ENCODE measurements at places on chromosomes 2 and 18. TPM values are rescaled to one million over a fixed set of nuclear protein-coding genes. Genes with fewer than 3 reads are reported as not detected.

Gene NOP58
- 111 TPM for polyA plus RNA-seq

Gene TGIF1
- 85.1 TPM for polyA plus RNA-seq

Gene SLC4A5
- 3.4 TPM for polyA plus RNA-seq

Gene PDE1A
- polyA plus RNA-seq = 22.5 TPM

Gene TRABD2A
- 0.30 TPM for polyA plus RNA-seq

Gene SLC16A14
- polyA plus RNA-seq = 6.9 TPM

Gene TBR1
- polyA plus RNA-seq = not detected

Gene SLC39A10
- polyA plus RNA-seq = 88.0 TPM

Gene EVA1A
- polyA plus RNA-seq = 16.3 TPM

Gene TOGARAM2
- polyA plus RNA-seq = 0.83 TPM

Gene CABLES1
- 23.2 TPM for polyA plus RNA-seq

Gene LYG1
- 3.0 TPM for polyA plus RNA-seq

Gene FAP
- polyA plus RNA-seq = 10.1 TPM

Gene LBX2
- polyA plus RNA-seq = 3.1 TPM

Gene ADAM23
- polyA plus RNA-seq = 5.1 TPM

Gene TNFRSF11A
- polyA plus RNA-seq = 2.8 TPM

Gene NT5C1B
- 0.71 TPM for polyA plus RNA-seq

Gene SLC25A52
- 0.23 TPM for polyA plus RNA-seq

Gene FBXO36
- 5.9 TPM for polyA plus RNA-seq

Gene C2orf66
- 0.84 TPM for polyA plus RNA-seq

Gene PCARE
- 0.46 TPM for polyA plus RNA-seq

Gene KCNE4
- 10.7 TPM for polyA plus RNA-seq

Gene KCNG2
- 0.39 TPM for polyA plus RNA-seq

Gene CCDC142
- 17.1 TPM for polyA plus RNA-seq

Gene CHN1
- 19.9 TPM for polyA plus RNA-seq

Gene G6PC2
- polyA plus RNA-seq = 0.09 TPM

Gene MARCHF4
- 0.05 TPM for polyA plus RNA-seq

Gene SPATA3
- not detected for polyA plus RNA-seq

Gene BIRC6
- polyA plus RNA-seq = 90.4 TPM

Gene CDH7
- 9.4 TPM for polyA plus RNA-seq

Measured in renal pelvis (tissue), 12 donors.